Mesenteric fat pad (tissue), 1 donor: ENCODE measurements at places on chromosomes 1 and 21. TPM values are rescaled to one million over a fixed set of nuclear protein-coding genes. Genes with fewer than 3 reads are reported as not detected.

Gene C1orf87
- not detected for total RNA-seq

Gene USP48
- 53.7 TPM for total RNA-seq

- DNase-seq = no peak
Measured at GRCh38 chr1:167060141-167061072, 29.8 kb downstream of the GPA33 start.

- DNase-seq = no peak
Measured at GRCh38 chr1:175033953-175034352, 10.7 kb upstream of the MRPS14 start.

- no peak for DNase-seq
Measured at GRCh38 chr1:51856745-51857144, 21.8 kb downstream of the NRDC start.

GRCh38 chr1:244162786-244163530, 111.9 kb downstream of the ZBTB18 start:
- no peak for DNase-seq
